ENCODE measurements at places on chromosomes 1 and 21.

DNA sequence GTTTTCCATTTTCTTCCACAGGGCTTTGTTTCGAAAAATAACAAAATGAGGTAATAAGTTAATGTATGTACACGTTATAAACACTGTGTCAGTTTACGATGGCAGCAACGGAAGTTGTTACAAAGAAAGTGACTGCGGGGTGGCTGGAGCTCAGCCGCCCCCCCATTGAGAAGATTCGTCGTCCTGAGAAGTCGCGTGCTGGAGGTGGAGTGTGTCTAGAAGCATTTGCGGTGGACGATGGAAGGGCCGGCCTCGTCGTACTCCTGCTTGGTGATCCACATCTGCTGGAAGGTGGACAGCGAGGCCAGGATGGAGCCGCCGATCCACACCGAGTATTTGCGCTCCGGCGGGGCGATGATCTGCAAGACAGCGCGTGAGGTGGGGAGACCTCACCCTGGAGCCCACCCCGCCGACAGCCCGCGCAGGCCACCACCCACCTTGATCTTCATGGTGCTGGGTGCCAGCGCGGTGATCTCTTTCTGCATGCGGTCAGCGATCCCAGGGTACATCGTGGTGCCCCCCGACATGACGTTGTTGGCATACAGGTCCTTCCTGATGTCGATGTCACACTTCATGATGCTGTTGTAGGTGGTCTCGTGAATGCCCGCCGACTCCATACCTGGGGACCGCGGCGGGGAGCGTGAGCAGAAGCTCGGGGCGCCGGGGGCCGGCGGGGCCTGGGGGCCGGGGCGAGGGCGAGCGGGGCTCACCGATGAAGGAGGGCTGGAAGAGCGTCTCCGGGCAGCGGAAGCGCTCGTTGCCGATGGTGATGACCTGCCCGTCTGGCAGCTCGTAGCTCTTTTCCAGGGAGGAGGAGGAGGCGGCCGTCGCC lies 2.4 kb downstream of the ACTA1 start:
- peak; percentile 25 for DNase-seq

GRCh38 chr1:39593386-39593785 lies 16.8 kb upstream of the PABPC4 start:
- DNase-seq = no peak

GRCh38 chr1:175632667-175633066 lies 110.7 kb downstream of the TNR start:
- no peak for DNase-seq

GRCh38 chr1:154998818-154999570 lies 3.6 kb upstream of the ZBTB7B start:
- DNase-seq = peak; percentile 80

DNA sequence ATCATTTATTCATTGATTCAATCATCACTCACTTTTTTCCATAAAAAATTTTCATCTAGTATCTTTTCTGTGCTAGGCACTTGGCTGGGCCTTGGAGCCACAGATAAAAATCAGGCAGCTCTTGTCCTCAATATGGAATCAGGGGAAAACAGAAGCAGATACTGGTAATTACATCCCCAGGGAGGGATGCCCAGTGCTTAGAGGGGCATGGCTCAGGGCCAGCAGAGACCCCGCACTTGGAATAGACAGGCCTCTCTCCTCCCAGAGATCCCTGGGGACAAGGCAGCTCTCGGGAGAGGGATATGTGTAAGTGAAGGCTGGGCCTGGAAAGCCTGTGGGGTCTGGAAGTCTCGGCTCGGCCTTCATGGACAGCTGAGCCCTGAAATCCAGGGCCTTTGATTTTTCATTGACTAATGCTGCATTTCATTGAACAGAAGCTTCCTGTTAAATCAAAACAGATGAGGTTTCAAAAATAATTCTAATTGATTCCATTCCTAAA lies 180.4 kb downstream of the FOXD2 start:
- DNase-seq = no peak

DNA sequence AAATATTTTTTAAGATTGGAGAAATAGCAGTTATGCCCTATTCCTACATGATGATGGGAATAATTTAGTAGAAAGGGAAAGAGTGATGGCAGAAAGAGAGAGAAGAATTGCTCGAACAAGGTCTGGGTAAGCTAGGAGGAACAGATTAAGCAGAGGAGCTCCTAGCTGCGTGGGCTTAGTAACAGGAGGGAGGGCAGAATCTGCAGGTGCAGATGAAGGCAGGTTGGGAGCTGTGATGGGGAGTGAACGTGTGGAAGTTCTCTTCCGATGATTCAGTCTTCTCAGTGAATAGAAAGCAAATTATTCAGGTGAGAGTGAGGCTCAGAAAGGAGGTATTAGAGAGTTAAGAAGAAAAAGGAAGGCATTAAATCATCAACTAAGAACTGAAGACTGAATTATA lies 8.3 kb upstream of the CR1 start:
- no peak for DNase-seq

DNA sequence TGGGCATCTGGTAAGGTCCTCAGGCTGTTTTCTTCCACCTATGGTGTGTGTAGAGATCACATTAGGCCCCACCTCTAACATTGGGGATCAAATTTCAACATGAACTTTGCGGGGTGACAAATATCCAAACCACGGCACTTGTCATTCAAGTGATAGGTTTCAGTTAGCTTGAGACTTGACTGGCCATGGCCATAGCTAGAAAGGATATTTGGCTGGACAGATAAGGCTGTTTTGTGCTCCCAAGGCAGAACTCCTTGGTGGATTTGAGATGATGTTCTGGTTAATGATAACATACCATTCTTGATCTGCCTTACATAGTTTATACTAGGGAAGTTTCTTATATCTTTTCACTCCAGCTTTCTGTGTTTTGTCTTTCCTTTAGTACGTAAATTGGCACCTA lies 48.5 kb downstream of the CELF3 start:
- DNase-seq = no peak
